ENCODE measurements at places on chromosomes 16 and 17. TPM values are rescaled to one million over a fixed set of nuclear protein-coding genes. Genes with fewer than 3 reads are reported as not detected.
A peak's percentile ranks its signal among the peaks of the same experiment; 100 is the strongest.

- H3K27ac ChIP-seq = no peak overlapping the region
- no peaks in the 10 kb centered on the region for H3K27me3 ChIP-seq
- H3K4me3 ChIP-seq = no peak overlapping the region
- peaks cover 2% of the 10 kb centered on the region for H3K36me3 ChIP-seq
- no peak for DNase-seq
Measured at GRCh38 chr17:73060721-73061120, 31.8 kb downstream of the SLC39A11 start.

DNA sequence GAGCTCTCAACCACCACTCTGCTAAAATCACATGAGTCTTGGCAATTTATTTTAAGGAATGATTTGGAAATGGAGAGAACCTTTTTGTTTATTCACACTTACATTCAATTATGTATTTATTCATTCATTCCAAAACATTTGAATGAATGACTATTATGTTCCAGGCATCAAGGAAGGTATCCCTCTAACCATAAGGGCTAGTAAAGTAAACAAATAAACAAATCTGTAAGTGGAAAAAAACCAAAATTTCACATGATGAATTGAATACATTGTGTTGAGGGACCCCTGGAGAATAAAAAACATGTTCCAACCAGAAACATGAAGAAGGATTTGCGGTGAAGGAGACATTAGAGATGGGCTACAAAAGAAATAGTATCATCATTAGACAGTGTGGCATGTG, 677.8 kb downstream of the TOX3 start:
- no peak overlapping the region for H3K4me3 ChIP-seq
- no peaks in the 10 kb centered on the region for H3K4me1 ChIP-seq
- no peak for DNase-seq
- H3K36me3 ChIP-seq = no peaks in the 10 kb centered on the region
- no peak overlapping the region for H3K27ac ChIP-seq
- no peaks in the 10 kb centered on the region for H3K27me3 ChIP-seq

GRCh38 chr17:17081304-17081940, 39.2 kb downstream of the MPRIP start:
- H3K4me1 ChIP-seq = no peaks in the 10 kb centered on the region
- no peak for DNase-seq
- no peak overlapping the region for H3K27ac ChIP-seq
- H3K27me3 ChIP-seq = no peaks in the 10 kb centered on the region

- H3K27me3 ChIP-seq = no peaks in the 10 kb centered on the region
- H3K36me3 ChIP-seq = peaks cover 25% of the 10 kb centered on the region
- DNase-seq = peak; percentile 84
- H3K27ac ChIP-seq = peak overlapping the region; percentile 96
Measured at GRCh38 chr17:45248132-45248957, 13.5 kb downstream of the SPATA32 start.

DNA sequence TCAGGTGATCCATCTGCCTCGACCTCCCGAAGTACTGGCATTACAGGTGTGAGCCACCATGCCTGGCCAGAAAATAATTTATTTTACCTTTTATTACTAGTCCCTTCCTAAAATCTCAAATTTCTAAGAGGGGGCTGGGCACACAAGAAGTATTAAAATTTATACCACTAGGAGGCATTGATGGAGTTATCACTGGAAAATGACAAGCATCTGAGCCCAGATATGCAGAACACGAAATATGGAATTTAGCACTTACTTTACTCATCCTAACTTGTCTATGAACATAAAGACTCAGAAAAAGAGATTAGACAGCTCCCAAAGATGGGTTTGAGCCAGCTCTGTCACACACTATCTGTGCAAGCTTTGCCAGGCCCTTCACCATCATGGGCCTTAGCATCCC, 46.4 kb downstream of the STAT5A start:
- peaks cover 50% of the 10 kb centered on the region for H3K36me3 ChIP-seq
- no peak overlapping the region for H3K27ac ChIP-seq
- DNase-seq = no peak
- no peaks in the 10 kb centered on the region for H3K27me3 ChIP-seq
- no peak overlapping the region for H3K4me3 ChIP-seq

SALL1 gene
- total RNA-seq = not detected
